Activated CD8-positive, alpha-beta memory T cell treated with anti-CD3 and anti-CD28 coated beads for 4 hours (primary cell): ENCODE measurements at places on chromosomes 7 and 10.

- DNase-seq: no peak
Measured at GRCh38 chr7:117791877-117792780, 81.1 kb downstream of the CTTNBP2 start.

GRCh38 chr10:31204090-31204489, 114.9 kb upstream of the ZEB1 start:
- DNase-seq: no peak

GRCh38 chr10:133110609-133111275, 23.0 kb downstream of the ADGRA1 start:
- no peak for DNase-seq

DNA sequence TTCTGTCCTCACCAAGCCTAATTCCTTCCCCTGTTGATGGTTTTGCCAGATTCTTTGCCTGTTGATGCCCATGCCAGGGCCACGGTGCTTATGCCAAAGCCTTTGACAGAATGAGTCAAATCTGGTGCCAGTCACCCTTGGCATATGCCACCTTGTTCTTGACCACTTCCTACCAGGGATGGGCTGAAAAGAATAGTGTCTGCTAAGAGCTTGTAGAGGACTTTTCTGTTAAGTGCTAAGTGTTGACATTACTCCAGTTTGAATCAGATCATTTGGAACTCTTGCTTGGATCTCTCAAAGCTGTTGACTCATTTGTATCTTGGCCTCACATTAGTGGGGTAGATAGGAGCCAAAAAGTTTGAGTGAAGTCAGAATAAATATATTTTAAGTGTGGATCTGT, 661.2 kb downstream of the AUTS2 start:
- DNase-seq: no peak

GRCh38 chr10:21313691-21314090, 211.8 kb downstream of the SKIDA1 start:
- DNase-seq: no peak
